Esophagus mucosa (tissue), 1 donor: ENCODE measurements at places on chromosomes 16 and 17. TPM values are rescaled to one million over a fixed set of nuclear protein-coding genes. Genes with fewer than 3 reads are reported as not detected.

GRCh38 chr16:3661311-3661710, 6.8 kb downstream of the DNASE1 start:
- ATAC-seq: no peak

DNA sequence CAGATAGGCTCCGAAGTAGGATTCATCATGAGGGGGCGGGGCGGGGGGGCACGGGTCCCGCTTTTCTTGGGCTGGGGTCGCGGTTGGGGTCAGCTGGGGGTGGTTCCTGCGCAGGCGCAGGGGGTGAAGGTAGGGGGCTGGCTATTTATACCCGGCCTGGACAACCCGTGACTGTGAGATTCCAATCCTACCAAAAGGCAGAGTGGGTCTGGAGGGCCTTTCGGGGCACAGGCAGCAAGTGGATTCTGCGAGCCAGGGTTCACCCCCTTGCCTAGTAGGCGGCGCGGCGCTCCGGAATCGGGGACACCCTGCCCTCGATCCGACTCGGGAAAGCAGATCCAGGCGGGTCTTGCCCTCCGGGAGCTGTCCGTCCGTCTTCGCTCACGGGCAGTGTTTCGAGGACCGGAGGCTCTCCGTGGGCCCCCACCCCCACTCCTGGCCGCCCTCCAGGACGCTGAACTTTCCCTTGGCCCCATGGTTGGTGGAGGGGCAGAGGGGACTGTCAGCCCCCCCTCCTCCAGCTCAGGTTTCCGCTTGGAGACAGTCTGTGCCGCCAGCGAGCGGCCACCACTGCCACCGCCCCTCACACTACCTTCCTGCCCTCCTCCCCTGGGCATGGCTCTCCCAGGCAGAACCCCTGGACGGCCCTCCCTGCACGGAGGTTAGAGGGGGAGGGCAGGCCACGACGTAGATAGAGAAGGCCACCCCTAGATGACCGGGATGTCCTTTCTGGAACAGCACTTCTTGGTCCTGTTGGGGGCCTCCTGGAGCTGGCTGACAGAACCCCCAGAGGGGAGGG, 634 bp downstream of the SLC2A4 start:
- no peak for ATAC-seq

- ATAC-seq: peak; percentile 5
These were observed 35.1 kb downstream of the TMEM238L start for GRCh38 chr17:10768750-10769251.

GRCh38 chr16:70160821-70161220, 12.8 kb upstream of the CLEC18C start:
- ATAC-seq: no peak

- no peak for ATAC-seq
These were observed 8.2 kb downstream of the IGFBP4 start for GRCh38 chr17:40451420-40451819.

- ATAC-seq: peak; percentile 84
These were observed 1.2 kb upstream of the METTL26 start for GRCh38 chr16:637081-638018.

- ATAC-seq: no peak
These were observed 7.8 kb downstream of the GAS2L2 start for GRCh38 chr17:35745246-35745645.

GRCh38 chr17:42743595-42744282, 1.1 kb downstream of the EZH1 start:
- no peak for ATAC-seq

DNA sequence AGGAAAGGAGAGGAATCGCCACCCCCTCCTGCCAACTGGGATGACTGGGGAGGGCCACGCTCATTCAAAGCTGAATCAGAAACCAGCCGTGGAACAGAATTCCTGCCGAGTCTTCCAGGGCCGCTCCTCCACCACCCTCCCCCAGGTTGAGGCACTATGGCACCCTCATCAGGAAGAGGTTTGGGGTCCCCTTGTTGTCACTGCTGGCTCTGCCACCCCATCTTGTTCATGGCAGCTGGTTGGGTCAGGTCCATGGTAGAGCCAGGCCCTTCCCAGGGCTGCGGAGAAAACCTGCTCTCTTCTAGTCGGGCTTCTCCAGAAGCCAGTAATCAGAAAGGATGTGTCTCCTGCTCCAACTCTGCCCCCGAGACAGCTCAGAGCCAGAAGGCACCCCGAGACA, 41.8 kb downstream of the KCNJ12 start:
- no peak for ATAC-seq

GRCh38 chr16:86531191-86531545, 20.8 kb downstream of the FOXF1 start:
- ATAC-seq: no peak

GRCh38 chr17:63293323-63294075, 152.6 kb downstream of the CYB561 start:
- no peak for ATAC-seq

DNA sequence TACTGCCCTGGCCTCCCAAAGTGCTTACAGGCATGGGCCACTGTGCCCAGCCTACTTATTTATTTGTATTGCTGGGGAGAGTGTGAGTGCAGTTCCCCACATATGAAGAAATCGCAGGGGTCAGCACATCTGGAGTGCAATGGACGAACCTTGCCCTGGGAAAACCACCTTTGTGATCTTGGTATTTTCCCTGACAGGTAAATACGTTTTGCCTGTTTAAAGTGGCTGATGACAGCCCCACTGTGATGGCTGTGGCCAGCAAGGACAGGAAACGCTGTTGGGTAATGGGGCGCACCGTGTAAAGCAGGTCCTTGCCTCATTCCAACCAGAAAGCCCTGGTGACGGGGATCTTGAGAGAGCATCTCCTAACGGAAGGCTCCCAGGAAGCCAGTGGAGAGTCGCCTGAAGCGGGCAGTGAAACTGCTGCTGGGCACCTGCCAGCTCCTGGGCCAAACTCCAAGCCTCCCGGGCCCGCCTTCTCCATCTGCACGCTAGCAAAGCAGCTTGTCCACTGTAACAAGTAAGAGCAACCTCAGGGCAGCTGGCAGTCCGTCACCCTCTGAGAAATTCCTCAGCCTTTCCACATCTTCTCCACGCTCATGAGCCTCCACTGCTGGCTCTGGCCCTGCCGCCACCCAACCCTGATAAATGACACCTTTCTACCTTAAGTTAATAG, 17.5 kb downstream of the EMC8 start:
- no peak for ATAC-seq

GRCh38 chr16:69839240-69839688, 77.1 kb downstream of the WWP2 start:
- no peak for ATAC-seq

DNA sequence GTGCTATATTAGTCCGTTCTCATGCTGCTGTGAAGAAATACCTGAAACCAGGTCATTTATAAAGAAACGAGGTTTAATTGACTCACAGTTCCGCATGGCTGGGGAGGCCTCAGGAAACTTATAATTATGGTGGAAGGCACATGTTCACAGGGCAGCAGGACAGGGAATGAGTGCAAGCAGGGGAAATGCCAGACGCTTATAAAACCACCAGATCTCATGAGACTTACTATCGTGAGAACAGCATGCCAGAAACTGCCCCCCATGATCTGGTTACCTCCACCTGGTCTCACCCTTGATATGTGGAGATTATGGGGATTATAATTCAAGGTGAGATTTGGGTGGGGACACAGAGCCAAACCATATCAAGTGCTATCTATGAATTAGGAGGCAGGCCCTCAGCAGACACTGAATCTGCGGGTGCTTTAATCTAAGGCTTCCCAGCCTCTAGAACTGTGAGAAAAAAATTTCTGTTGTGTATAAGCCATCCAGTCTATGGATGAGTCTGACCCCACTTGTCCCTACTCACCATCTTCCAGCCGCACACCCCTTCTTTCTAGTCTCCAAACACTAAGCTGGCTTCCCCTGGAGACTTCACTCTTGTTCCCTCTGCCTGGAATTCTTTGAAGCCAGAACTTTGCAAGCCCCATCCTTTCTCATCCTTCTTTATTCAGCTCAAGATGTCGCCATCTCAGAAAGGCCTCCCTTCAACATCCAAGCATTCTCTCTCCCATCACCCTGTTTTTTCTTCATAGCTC, 772 bp upstream of the NUP93 start:
- ATAC-seq: no peak

GRCh38 chr16:88662222-88662842, 559 bp downstream of the MVD start:
- ATAC-seq: no peak

DNA sequence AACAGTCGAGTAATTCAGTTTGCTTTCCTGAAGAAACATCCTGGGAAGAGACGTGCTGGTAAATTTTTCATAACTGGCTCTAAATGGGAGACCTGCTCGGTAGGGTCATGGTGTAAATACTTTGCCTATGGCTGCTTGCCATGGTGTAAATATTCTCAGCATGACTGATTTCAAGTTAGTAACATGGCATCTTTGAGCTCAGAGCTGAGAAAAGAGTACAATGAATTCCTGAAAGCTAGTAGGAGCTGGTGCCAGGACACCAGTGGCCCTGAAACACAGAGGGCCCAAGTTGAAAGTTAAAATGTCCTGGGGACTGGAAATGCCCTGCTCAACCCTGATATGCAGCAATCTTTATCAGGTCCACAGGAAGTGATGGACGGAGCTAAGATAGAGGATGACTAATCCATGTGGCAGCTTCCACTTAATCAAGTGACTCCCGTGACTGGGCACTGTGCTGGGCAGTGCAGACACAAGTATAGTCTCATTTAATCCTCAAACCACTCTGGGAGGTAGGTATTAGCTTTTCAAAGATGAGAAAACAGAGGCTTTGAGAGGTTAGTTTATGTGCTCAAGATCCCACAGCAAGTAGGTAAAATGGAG, 130.1 kb upstream of the ADAMTS18 start:
- no peak for ATAC-seq

GRCh38 chr16:4976079-4976478, 17.9 kb downstream of the SEC14L5 start:
- no peak for ATAC-seq

GRCh38 chr16:47990676-47991075, 165.1 kb downstream of the ABCC12 start:
- no peak for ATAC-seq

- no peak for ATAC-seq
These were observed 9.8 kb downstream of the PSKH1 start for GRCh38 chr16:67902831-67903230.

DNA sequence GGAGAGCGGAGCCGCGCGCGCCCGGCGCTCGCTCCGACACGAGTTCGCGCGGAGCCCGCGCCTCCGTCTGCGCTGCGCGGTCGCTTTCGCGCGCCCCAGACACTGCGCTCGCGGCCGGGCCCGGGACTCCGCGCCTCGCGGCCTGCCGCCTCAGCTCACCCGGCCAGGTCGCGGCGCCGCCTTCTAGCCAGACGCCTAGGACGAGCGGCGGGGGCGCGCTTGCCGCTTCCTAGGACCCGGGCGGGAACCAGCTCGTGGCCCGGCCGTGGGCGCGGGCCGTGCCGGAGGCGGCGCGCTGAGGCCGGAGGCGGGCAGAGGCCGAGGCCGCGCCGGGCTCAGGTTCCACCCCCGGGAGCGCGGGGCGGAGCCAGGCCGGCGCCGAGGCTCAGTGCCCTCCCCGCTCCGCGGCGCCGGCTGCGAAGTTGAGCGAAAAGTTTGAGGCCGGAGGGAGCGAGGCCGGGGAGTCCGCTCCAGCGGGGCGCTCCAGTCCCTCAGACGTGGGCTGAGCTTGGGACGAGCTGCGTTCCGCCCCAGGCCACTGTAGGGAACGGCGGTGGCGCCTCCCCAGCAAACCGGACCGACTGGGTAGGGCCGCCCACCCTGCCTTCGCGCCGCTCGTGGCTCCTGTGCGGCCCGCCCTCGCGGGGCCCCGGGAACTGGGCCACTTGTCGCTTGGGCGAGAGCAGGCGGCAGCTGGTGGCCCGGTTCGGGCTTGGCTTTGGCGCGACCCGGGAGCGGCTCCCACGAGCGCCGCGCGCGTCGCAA, at the start of gene SPHK1:
TSS of gene SPHK1 (plus strand) at position 388 of the 765 bp plus-strand sequence. CDS start 1,036 bp downstream, outside the sequence.
- peak; percentile 73 for ATAC-seq

The PSMC5 gene
- total RNA-seq: 102 TPM

The CFAP52 gene
- total RNA-seq: not detected

The TP53TG3 gene
- total RNA-seq: not detected

The KIF2B gene
- total RNA-seq: not detected

The CIAPIN1 gene
- total RNA-seq: 52.4 TPM

The ORC6 gene
- total RNA-seq: 7.2 TPM

The DECR2 gene
- total RNA-seq: 8.4 TPM

The CIITA gene
- 4.5 TPM for total RNA-seq

The FBXW10 gene
- total RNA-seq: 0.16 TPM

The NPTX1 gene
- not detected for total RNA-seq

The G6PC1 gene
- not detected for total RNA-seq

The NPIPB9 gene
- total RNA-seq: 0.84 TPM

The C16orf74 gene
- 10.9 TPM for total RNA-seq

The ASPHD1 gene
- 1.00 TPM for total RNA-seq
